ENCODE measurements at places on chromosomes 5 and 9.

GRCh38 chr5:140296289-140296688, 6.6 kb downstream of the PFDN1 start:
- no peak for DNase-seq

DNA sequence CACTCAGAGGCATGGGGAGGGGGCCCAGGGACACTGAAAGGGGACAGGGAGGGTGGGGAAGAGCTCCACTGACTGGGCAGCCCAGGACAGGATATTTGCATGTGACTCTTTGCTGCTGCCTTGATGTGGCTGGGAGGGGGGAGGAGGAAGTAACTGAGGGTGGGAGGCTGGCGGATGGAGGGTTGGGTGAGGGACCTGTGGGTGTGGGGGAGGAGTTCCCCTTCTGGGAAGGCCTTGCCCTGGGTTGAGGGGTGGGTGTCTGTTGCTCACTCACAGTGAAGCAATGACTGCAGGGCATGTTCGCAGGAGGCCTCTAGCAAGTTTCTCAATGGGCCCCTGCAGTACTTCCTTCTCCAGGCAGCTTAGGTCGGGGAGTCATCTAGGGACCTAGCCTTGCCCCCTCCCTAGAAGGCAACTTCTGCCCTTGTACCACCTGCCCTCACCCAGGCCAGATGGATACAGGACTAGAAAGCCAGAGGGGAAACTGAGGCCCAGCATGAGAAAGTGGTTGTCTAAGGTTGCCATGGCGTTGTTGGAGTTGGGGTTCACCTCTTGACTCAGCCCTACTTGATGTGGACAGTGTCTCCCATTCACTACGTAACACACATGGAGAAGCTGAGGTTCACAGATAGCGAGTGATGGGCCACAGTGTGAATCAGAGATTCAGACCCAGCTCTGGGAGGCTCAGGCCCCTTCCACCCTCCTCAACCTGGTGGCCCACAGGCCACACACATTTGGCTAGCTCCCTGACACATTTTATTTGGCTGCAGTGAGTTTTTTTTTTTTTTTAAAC, 3.0 kb downstream of the GRK6 start:
- peak; percentile 79 for DNase-seq

GRCh38 chr9:14353222-14354056, 39.5 kb upstream of the NFIB start:
- peak; percentile 93 for DNase-seq

- no peak for DNase-seq
These were observed 30.0 kb upstream of the FGD3 start for GRCh38 chr9:92917176-92917800.

DNA sequence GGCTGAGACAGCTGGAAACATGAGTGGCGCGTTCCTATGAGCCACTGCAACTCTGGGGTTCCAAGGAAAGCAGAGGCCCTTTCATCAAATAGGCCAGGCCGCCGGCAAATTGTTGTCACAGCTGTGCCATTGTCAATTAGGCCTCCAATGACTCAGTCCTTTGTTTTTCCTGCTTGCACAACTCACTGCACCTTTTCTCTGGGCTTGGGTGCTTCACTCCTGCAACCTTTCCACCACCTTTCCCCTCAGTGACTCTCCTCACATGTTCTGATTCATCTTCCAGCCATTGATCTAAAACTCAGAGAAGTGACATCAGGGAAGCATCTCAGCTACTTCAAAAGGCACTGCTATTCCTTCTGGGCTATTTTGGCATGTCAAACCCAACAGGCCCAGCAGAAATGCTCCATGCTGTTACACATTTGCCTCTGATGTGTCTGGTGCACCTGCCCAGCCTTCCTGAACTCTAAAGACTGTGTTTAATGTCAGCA, 653.7 kb downstream of the NR2F1-AS1 start:
- no peak for DNase-seq
